Midbrain (tissue), 1 donor: ENCODE measurements at places on chromosomes 5 and 9.
A peak's percentile ranks its signal among the peaks of the same experiment; 100 is the strongest.

- DNase-seq, result no peak
These were observed 28.3 kb upstream of the DENND4C start for GRCh38 chr9:19201899-19202891.

- DNase-seq, result no peak
These were observed 23.0 kb downstream of the SLC28A3 start for GRCh38 chr9:84317563-84317962.

GRCh38 chr9:98176391-98177259 lies 15.8 kb downstream of the CORO2A start:
- DNase-seq, result no peak

- peak; percentile 44 for DNase-seq
These were observed 8.9 kb upstream of the FBXO38 start for GRCh38 chr5:148374690-148375360.

- no peak for DNase-seq
These were observed at the start of gene TRIM52 for GRCh38 chr5:181260720-181261319. Gene TRIM52, minus strand, starts transcription at chr5:181261143. Its CDS starts 330 bp downstream, at chr5:181260813.

GRCh38 chr5:157713830-157714595 lies 17.2 kb upstream of the THG1L start:
- DNase-seq, result no peak

DNA sequence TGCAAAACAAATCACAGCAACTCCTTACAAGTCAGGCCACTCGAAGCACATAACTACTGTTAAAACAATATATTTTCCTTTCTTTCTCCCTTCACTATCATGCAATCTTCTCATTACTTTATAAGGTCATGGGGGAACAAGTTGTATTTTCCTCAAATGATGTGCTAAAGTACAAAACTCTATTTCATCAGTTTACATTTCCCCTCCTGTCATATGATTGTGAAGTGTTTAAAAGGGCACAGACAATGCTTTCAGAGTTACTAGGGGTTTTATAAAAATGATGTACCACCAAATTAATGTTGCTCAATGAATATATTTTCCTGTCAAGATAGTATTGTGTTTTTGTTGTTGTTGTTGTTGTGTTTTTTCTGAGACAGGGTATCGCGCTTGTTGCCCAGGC lies 34.1 kb downstream of the MAPKAP1 start:
- DNase-seq, result no peak
